ENCODE measurements at places on chromosomes 2 and 18. TPM values are rescaled to one million over a fixed set of nuclear protein-coding genes. Genes with fewer than 3 reads are reported as not detected.

GRCh38 chr2:203870941-203871340 lies 3.4 kb downstream of the CTLA4 start:
- DNase-seq, result no peak

The MOCOS gene
- total RNA-seq, result not detected

The TFCP2L1 gene
- not detected for total RNA-seq

GRCh38 chr2:34011684-34012083 lies 412.6 kb upstream of the FAM98A start:
- no peak for DNase-seq
